ENCODE measurements at places on chromosomes 4 and X. TPM values are rescaled to one million over a fixed set of nuclear protein-coding genes. Genes with fewer than 3 reads are reported as not detected.

DNA sequence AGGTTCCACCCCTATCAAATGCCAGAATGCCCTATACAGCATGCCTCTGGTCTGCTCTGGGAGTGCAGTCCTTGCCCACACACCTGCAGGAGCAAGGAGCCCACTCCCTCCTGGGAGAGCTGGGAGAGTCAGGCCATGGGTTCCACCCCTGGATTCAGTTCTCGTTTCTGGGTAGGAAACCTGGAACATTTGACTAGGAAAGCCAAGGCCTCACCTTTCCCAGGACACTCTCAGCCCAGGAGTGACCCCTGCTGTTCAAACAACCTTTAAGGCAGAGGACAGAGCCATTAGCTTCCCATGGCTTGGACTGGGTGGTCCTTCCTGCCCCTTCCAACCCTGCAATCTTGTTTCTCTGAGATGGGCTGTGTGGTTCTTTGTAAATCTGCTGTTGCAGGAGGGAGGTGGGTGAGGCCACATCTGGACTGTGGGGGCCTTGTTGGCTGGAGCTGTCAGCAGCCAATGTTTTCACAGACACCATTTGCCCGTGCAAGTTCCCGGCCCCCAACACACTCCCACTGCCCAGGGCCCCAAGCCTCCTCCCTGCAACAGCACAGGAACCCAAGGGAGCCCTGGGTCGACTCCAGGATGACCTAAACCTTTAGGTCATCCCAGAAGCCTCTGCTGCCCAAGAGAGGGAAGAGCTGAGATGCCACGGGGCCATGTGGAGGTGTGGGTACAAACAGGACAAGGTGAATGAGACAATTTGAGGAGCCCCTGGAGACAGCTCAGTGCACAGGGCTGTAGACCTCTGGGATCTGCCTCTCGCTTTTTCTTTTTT is 104.4 kb downstream of the PJA1 start:
- peak; percentile 64 for DNase-seq
- no peaks in the 10 kb centered on the region for H3K4me1 ChIP-seq
- H3K27ac ChIP-seq, result no peak overlapping the region
- no peaks in the 10 kb centered on the region for H3K36me3 ChIP-seq

Gene SFRP2
- 8.7 TPM for total RNA-seq

Gene S100P
- 547 TPM for total RNA-seq

Gene SPATA18
- total RNA-seq, result 14.6 TPM

- H3K36me3 ChIP-seq, result no peaks in the 10 kb centered on the region
- no peak for DNase-seq
- H3K4me1 ChIP-seq, result no peaks in the 10 kb centered on the region
- H3K27me3 ChIP-seq, result no peaks in the 10 kb centered on the region
- H3K4me3 ChIP-seq, result no peak overlapping the region
- no peak overlapping the region for H3K27ac ChIP-seq
Observed at GRCh38 chrX:129512409-129512808, 10.9 kb downstream of the SMARCA1 start.

Gene NOX1
- total RNA-seq, result 128 TPM

Gene PAGE5
- total RNA-seq, result not detected

DNA sequence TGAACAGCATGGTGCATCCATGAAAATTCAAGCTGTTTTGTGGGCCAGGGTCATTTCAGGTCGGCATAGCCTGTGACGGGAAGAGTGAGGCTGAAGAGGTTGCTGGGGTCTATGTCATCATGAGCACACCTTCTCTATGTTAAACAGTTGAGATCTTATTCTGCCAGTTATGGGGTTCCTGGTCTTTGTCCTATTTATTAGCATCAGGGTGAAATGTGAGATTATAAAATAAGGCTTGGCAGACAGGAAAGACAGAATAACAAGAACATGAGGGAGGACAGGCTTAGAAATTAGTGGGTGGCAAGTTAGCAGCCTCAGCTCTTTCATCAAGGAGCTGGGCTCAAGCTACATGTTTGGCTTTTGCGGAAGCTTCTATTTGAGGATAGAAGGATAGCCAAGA is 51.7 kb upstream of the CLNK start:
- no peak overlapping the region for H3K27ac ChIP-seq
- H3K36me3 ChIP-seq, result no peaks in the 10 kb centered on the region
- H3K4me3 ChIP-seq, result no peak overlapping the region
- DNase-seq, result no peak

DNA sequence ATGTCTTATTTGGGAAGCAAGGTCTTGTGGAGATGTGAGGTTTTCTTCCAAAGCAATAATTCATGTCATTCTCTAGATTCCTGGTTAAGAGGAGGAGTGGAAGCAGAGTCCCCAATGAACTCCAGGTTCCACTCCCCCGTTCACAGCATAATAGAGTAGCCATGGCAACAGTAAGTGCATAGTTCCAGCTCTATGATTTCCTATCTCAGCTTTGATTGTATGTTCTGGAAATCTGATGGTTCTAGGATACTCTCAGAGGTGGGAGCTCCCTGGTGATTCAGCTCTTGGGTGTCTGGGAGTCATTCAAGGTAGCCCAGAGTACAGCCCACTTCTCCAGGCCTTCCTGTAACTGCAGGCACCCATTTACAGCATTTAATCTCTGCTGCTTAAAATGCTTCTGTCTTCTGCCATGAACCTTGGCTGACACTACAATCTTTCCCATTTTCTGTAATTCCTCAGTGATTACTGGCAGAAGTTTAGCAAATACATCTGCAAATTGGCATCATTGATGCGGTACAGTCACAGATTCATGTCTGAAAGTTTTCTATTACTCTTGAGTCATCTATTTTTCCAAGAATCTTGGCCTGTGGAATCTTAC is 242.0 kb downstream of the MAPK10 start:
- no peaks in the 10 kb centered on the region for H3K27me3 ChIP-seq
- no peak overlapping the region for H3K27ac ChIP-seq
- DNase-seq, result no peak

DNA sequence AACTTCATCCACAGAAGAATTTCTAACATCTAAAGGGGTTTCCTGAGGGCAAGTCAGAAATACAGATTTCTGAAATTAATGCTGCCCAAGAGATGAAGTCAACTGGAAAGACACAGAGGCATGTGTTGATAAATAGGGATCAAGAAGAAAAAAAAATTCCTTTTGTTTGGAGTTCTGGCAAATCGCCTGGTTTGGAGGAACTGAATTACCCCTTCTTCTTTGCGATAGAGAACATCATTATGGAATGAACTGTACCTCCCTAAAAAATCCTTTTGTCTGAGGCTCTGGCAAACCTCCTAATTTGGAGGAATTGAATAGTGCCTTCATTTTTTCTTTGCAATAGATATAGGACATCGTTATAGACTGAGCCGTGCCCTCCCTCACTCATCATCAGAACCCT is 200.9 kb downstream of the DHRSX start:
- no peaks in the 10 kb centered on the region for H3K36me3 ChIP-seq
- H3K4me1 ChIP-seq, result no peaks in the 10 kb centered on the region
- no peak for DNase-seq
- H3K27ac ChIP-seq, result no peak overlapping the region

Gene SPOCK3
- 0.77 TPM for total RNA-seq

- peak; percentile 60 for DNase-seq
- H3K27ac ChIP-seq, result peak overlapping the region; percentile 24
- no peak overlapping the region for H3K4me3 ChIP-seq
- H3K4me1 ChIP-seq, result no peaks in the 10 kb centered on the region
Observed at GRCh38 chrX:13120017-13120416, 75.6 kb upstream of the FAM9C start.

DNA sequence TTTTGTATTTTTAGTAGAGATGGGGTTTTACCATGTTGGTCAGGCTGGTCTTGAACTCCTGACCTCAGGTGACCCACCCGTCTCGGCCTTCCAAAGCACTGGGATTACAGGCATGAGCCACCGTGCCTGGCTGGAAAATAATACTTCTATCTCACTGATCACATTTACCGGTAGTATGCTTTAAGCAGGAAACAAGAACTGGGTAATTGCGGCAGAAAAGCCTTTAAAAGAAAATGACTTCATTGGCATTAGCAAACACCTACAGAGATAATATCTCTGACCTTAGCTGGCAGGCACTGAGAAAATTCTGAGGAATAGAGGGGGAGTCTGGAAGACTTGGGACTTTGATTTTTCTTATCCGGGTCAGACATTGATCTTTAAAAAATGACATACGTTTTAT is 78.5 kb downstream of the SHROOM3 start:
- DNase-seq, result no peak
- no peaks in the 10 kb centered on the region for H3K4me1 ChIP-seq
- H3K27me3 ChIP-seq, result no peaks in the 10 kb centered on the region
- H3K36me3 ChIP-seq, result no peaks in the 10 kb centered on the region

Gene NHSL2
- total RNA-seq, result 4.1 TPM

Gene BMPR1B
- total RNA-seq, result 0.24 TPM

DNA sequence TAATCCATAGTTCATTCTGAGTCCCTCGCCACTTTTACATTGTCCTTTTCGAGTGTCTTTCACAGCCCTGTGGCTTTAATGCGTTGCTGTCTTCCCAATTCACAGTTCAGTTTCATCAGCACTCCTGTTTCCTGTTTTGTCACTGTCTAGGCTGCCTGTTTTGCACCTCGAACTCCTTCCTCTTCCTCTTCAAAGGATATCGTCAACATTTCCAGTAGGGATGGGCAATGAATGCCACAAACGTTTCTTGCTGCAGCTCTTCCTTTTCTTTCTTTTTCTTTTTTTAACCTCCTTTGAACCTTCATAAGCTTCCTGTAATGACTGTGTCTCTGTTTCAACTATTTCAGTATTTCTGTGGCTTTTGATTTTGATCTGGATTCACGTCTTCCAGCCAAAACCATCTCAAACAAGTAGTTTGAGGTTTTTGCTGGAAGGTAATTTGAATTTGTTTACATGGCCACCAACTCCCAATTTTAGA is 105.4 kb downstream of the ANXA3 start:
- no peaks in the 10 kb centered on the region for H3K36me3 ChIP-seq
- H3K4me3 ChIP-seq, result no peak overlapping the region
- H3K27me3 ChIP-seq, result no peaks in the 10 kb centered on the region
- H3K4me1 ChIP-seq, result no peaks in the 10 kb centered on the region

Gene CD38
- total RNA-seq, result 2.5 TPM

- H3K27me3 ChIP-seq, result no peaks in the 10 kb centered on the region
- H3K36me3 ChIP-seq, result no peaks in the 10 kb centered on the region
- no peak for DNase-seq
Observed at GRCh38 chr4:135731682-135732081, 1530.1 kb upstream of the PABPC4L start.

GRCh38 chr4:167052631-167053091 is 181.6 kb downstream of the SPOCK3 start:
- no peak overlapping the region for H3K27ac ChIP-seq
- H3K27me3 ChIP-seq, result no peaks in the 10 kb centered on the region
- DNase-seq, result no peak
- no peak overlapping the region for H3K4me3 ChIP-seq
- H3K4me1 ChIP-seq, result no peaks in the 10 kb centered on the region

GRCh38 chrX:68443155-68443868 is 10.0 kb upstream of the OPHN1 start:
- no peak for DNase-seq
- no peaks in the 10 kb centered on the region for H3K27me3 ChIP-seq
- no peak overlapping the region for H3K4me3 ChIP-seq
- no peaks in the 10 kb centered on the region for H3K36me3 ChIP-seq

- no peak overlapping the region for H3K27ac ChIP-seq
- H3K4me3 ChIP-seq, result no peak overlapping the region
- DNase-seq, result no peak
- H3K4me1 ChIP-seq, result no peaks in the 10 kb centered on the region
Observed at GRCh38 chr4:184228056-184228705, 10.5 kb upstream of the ENPP6 start.

- H3K27ac ChIP-seq, result no peak overlapping the region
- no peaks in the 10 kb centered on the region for H3K27me3 ChIP-seq
- no peak overlapping the region for H3K4me3 ChIP-seq
Observed at GRCh38 chrX:153908219-153908860, 3.9 kb downstream of the AVPR2 start.

- no peak for DNase-seq
- H3K4me3 ChIP-seq, result no peak overlapping the region
- no peak overlapping the region for H3K27ac ChIP-seq
- no peaks in the 10 kb centered on the region for H3K27me3 ChIP-seq
- peaks cover 2% of the 10 kb centered on the region for H3K4me1 ChIP-seq
Observed at GRCh38 chr4:185508181-185508580, 27.1 kb downstream of the PDLIM3 start.

DNA sequence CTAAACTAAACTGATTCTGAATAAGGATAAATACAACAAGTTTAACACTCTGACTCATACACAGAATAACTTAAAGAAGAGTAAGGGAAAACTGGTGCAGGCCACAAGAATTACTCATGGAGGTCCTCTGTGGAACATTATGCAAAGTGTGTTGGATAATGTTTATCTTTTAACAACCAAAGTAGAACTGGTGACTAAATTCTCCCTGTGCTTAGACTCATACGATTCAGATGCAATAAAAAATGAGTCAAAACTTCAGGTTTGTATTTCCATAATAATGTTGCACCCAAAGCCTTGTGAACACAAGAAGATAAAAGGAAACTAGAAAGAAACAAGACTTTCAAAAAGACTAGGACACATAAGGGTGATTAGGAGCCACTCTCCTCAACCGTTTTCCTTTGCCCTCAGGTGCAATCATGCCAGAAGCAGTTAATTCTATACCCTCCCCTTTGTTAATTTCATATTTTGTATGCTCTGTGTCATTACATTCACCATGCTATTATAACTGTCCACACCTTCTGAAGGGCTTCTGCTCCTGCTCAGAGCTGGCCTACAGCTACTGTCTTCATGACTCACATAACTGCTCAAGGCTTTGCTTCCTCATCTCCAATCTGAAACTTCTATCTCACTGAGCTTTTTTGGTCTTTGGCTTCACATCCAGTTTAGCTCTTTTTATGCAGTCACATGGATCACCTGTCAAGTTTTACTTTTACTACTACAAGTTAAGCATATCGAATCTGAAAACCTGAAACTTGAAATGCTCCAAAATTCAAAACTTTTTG is 60.2 kb downstream of the KCNIP4 start:
- no peaks in the 10 kb centered on the region for H3K36me3 ChIP-seq
- no peaks in the 10 kb centered on the region for H3K4me1 ChIP-seq
- no peak for DNase-seq
- no peak overlapping the region for H3K27ac ChIP-seq
- no peaks in the 10 kb centered on the region for H3K27me3 ChIP-seq

DNA sequence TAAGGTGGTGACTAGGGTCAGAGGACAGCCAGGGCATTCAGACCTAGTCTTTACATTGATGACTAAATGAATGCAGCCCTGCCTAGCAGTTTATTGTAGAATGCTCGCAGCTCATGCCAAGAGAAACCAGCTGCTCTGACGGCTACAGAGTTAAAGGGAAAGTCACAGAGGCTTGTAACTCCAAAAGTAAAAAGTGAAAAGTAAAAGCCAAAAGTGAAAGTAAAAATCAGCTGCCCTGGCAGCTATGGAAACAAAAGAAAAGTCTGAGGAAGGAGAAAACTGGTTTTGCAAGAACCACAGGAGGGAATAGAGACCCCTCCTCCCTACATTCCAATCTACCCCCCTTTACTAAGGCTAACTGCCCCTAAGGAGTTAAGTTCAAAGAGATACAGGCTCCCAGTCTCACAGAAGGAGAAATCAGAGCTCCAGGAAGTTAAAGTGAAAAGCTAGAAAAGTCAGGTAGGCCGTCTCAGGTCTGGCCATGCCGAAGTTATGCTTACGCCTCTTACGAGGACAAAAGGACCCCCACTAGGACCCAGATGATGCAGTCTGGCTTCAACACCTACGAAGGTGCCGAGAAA is 6.0 kb downstream of the GAGE10 start:
- no peaks in the 10 kb centered on the region for H3K36me3 ChIP-seq
- H3K27ac ChIP-seq, result peak overlapping the region; percentile 42
- H3K27me3 ChIP-seq, result no peaks in the 10 kb centered on the region
- H3K4me3 ChIP-seq, result peak overlapping the region; percentile 16
- no peaks in the 10 kb centered on the region for H3K4me1 ChIP-seq

GRCh38 chr4:33551244-33551643 is 2693.1 kb downstream of the ARAP2 start:
- no peaks in the 10 kb centered on the region for H3K27me3 ChIP-seq
- no peak for DNase-seq
- H3K4me1 ChIP-seq, result no peaks in the 10 kb centered on the region
- H3K27ac ChIP-seq, result no peak overlapping the region

Gene DCAF8L2
- total RNA-seq, result not detected

Measured in colonic mucosa (tissue), 4 donors.